T-helper 17 cell (primary cell): ENCODE measurements at places on chromosomes 11 and 22.

DNA sequence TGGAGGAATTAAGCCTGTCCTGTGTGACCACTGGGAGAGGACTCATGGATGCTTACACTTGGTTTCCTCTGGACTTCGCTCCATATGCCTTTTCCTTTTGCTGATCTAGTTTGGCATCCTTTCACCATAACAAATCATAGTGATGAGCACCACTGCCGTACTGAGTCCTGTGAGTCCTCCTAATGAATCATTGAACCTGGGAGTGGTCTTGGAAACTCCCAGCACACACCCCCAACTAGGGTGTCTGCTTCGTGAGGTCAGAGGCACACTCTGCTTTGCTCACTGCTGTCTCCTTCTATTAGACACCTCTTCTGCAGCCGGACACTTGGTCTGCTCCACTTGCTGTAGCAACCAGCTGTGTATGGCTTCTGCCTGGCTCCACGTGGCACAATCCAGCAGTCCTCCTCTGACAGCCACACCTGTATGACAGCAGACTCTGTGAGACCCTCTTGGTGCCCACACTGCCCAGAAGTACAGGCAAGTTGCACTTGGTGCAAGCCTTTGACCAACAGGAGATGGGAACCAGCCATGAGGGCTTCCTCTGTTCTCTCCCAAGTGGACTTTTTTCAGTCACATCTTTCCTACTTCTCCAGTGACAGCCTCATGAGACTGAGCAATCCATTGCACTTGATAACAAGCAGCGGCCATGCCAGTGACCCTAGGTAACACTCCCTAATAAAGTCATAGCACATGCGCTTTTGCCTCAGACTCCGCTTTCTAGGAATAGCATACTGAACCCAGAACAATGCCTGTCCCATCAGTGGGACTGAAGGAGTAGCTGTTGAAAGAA lies 65.0 kb upstream of the HMGXB4 start:
- no peak overlapping the region for H3K27ac ChIP-seq
- no peaks in the 10 kb centered on the region for H3K36me3 ChIP-seq
- DNase-seq, result no peak
- no peaks in the 10 kb centered on the region for H3K4me1 ChIP-seq
- H3K4me3 ChIP-seq, result no peak overlapping the region

GRCh38 chr11:110850846-110851245 lies 138.6 kb upstream of the ARHGAP20 start:
- H3K4me1 ChIP-seq, result no peaks in the 10 kb centered on the region
- H3K27ac ChIP-seq, result no peak overlapping the region
- no peak overlapping the region for H3K4me3 ChIP-seq
- no peaks in the 10 kb centered on the region for H3K36me3 ChIP-seq
- peaks cover 18% of the 10 kb centered on the region for H3K27me3 ChIP-seq
- DNase-seq, result no peak

- H3K36me3 ChIP-seq, result peaks cover 5% of the 10 kb centered on the region
- no peak overlapping the region for H3K27ac ChIP-seq
- no peaks in the 10 kb centered on the region for H3K4me1 ChIP-seq
- no peak for DNase-seq
- no peak overlapping the region for H3K4me3 ChIP-seq
Observed at GRCh38 chr11:120775986-120776951, 247.6 kb upstream of the TBCEL start.

GRCh38 chr11:47523490-47524225 lies 29.3 kb downstream of the CELF1 start:
- H3K4me3 ChIP-seq, result peak overlapping the region; percentile 89
- H3K36me3 ChIP-seq, result peaks cover under 1% of the 10 kb centered on the region
- no peaks in the 10 kb centered on the region for H3K27me3 ChIP-seq
- peaks cover 40% of the 10 kb centered on the region for H3K4me1 ChIP-seq
- DNase-seq, result no peak
- peak overlapping the region; percentile 100 for H3K27ac ChIP-seq

DNA sequence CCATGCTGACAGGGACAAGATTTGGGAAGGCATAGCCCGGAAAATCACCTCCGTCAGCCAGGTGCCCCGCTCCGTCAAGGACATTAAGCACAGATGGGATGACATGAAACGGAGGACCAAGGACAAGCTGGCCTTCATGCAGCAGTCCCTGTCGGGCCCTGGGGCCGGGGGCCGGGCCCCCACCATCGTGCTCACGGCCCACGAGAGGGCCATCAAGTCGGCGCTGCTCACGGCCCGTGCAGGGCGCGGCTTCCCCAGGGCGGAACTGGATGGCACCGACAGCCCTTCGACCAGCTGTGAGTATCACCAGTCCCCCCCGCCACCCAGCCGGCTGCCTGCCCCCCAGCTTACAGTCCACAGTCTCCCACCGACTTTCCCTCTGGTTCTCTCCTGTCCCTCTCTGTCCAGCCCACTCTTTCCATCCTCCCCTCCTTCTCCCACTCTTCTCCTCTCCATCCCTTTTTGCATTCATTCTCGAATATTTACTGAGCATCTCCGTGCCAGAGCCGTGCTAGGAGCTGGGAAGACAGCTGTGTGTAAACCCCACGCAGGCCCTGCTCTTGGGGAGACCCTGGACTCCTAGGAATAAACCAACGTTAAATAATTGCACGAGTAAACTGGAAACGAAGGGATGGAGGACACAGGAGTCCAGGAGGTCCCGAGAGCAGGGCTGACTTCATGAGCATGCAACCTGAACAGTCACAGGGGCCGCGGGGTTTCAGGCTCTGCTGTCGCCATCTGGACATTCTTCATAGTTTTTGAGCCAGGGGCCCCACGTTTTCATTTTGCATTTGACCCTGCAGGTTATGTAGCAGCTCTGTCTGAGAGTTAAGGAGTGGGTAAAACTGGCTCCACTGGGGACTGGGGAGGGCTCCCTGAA lies 62.8 kb downstream of the PRDM11 start:
- peaks cover 4% of the 10 kb centered on the region for H3K4me1 ChIP-seq
- no peaks in the 10 kb centered on the region for H3K27me3 ChIP-seq
- no peaks in the 10 kb centered on the region for H3K36me3 ChIP-seq
- H3K4me3 ChIP-seq, result no peak overlapping the region
- H3K27ac ChIP-seq, result no peak overlapping the region

GRCh38 chr11:61281581-61282250 lies 13.4 kb downstream of the VWCE start:
- no peak overlapping the region for H3K4me3 ChIP-seq
- DNase-seq, result no peak

DNA sequence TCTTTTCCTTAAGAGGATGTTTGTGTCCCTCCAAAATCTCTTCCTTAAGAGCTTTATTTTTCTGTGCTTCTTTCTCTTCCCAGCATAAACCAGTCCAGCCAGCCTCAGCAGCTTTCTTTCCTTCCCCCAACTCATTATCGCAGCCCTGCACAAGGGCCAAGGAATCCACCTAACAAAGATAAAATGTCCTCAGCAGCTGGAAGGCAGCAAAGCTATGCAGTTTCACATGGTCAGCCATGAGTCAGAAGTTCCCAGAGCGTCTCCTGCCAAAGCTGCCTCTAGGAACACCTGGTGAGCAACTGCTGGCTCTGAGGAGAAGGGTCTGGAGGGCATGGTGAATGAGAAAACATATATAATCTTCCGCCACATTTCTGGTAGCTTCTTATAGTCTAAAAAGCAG lies 45.3 kb upstream of the HMGXB4 start:
- no peaks in the 10 kb centered on the region for H3K4me1 ChIP-seq
- H3K27me3 ChIP-seq, result peaks cover 52% of the 10 kb centered on the region
- no peak overlapping the region for H3K4me3 ChIP-seq
- peaks cover 3% of the 10 kb centered on the region for H3K36me3 ChIP-seq
